Astrocyte (in vitro differentiated cells and primary cell): ENCODE measurements at places on chromosomes 2 and 18. TPM values are rescaled to one million over a fixed set of nuclear protein-coding genes. Genes with fewer than 3 reads are reported as not detected.

GRCh38 chr2:177611310-177611886 is 218.8 kb downstream of the AGPS start:
- no peak for DNase-seq

GRCh38 chr2:23320058-23320457 is 64.9 kb upstream of the KLHL29 start:
- no peak for DNase-seq

Gene GALR1
- total RNA-seq = not detected in 2 replicates

Gene EPHA4
- 30.1 and 35.7 TPM in 2 replicates for total RNA-seq

DNA sequence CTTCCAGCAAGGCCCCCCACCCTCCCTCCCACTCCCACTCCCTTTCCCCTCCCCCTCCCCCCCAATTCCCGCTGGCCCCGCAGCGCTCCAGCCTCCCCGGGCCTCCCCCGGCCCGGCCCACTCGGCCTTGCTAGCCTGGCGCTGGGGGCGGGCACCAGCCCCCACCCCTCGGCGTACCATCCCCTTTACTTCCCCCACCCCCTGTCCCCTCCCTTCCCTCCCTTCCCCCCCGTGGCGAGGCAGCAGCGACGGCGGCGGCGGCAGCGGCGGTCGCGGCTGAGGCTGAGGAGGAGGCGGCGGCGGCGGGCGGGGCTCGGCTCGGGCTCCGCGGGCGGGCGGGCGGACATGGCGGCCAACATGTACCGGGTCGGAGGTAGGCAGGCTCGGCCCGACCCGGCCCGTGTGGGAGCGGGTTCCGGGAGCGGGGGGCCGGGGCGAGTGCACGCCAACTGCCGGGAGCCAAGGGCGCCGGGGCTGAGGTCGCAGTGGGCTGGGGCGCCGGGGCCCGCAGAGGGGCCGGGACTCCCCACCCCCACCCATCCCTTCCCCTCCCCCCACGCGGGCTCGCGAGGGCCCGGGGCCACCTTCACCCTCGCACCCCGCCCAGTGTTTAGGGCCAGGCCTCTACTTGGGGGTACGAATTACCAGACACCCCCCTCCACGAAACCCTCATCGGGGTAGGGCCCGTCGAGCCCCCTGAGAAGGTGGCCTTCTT is at the start of gene MTA3:
TSS of gene MTA3 (plus strand) at position 232 of the 715 bp plus-strand sequence. CDS start at position 346, 114 bp downstream.
- no peak for DNase-seq

GRCh38 chr2:8573234-8573941 is 108.5 kb upstream of the ID2 start:
- DNase-seq = no peak

GRCh38 chr2:120613742-120614571 is 121.7 kb upstream of the GLI2 start:
- peak; percentile 89 for DNase-seq

Gene ACTG2
- 298 and 540 TPM in 2 replicates for total RNA-seq

DNA sequence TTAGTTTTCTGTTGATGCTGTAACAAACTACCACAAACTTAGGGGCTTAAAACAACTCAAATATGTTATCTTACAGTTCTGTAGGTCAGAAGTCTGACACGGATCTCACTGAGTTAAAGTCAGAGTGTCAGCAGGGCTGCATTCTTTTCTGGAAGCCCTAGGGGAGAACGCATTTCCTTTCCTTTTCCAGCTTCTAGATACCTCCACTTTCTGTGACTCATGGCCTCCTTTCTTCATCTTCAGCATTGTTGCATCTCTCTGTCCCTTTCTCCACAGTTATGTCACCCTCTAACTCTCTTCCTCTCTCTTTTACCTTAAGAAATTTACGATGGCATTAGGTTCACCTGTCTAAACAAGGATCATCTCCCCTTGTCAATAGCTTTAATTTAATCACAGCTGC is 13.3 kb upstream of the PPP4R1 start:
- peak; percentile 47 for DNase-seq

GRCh38 chr18:79681484-79682387 is 2.1 kb downstream of the CTDP1 start:
- DNase-seq = no peak
